Hepatocyte (in vitro differentiated cells): ENCODE measurements at places on chromosomes 4 and X.

DNA sequence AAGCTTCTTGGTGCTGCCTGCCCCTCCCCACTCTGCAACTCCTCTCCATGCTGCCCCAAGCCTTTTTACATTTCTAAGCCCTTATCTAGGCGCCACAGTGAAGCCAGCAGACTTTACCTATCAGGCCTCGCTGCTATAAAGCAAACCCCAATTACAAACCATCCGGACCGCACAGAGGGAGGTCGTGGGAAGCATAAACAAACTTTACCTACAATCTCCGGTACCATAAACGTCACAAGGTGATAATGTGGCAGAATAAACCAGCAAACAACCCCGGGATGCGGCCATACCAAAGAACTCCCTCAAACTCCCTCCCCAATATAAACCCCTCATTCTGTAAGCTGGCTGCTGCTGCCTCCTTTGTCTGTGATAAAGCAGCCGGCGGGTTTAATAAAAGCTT lies 54.0 kb upstream of the ZCCHC13 start:
- DNase-seq, result peak; percentile 15

- no peak for DNase-seq
Observed at GRCh38 chrX:68175562-68175961, 257.7 kb downstream of the OPHN1 start.

DNA sequence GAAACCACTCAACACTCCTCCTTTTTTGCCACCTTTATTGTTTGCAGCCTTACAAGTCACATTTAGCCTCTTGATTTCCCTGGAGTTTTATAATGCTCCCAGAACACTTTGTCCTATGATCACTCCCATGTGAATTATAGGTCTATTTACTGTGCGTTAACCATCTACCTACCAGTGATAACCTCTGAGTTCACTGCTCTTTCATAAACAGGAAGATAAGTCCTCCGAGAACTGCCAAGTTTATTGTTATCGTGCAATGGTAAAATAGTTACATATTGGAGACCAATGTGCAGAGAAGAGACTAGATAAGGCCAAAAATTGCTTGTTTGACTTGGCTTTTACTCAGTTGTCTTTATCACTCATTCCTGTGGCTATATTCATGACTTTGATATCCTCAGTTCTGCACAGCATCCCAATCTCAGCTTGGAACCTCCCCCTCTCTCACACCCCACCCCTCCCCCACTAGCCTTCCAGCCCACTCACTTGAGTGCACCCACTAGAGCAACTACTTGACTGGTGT lies 12.9 kb upstream of the NUDT9 start:
- peak; percentile 51 for DNase-seq

GRCh38 chr4:185343726-185344581 lies 51.8 kb downstream of the LRP2BP start:
- DNase-seq, result peak; percentile 10

DNA sequence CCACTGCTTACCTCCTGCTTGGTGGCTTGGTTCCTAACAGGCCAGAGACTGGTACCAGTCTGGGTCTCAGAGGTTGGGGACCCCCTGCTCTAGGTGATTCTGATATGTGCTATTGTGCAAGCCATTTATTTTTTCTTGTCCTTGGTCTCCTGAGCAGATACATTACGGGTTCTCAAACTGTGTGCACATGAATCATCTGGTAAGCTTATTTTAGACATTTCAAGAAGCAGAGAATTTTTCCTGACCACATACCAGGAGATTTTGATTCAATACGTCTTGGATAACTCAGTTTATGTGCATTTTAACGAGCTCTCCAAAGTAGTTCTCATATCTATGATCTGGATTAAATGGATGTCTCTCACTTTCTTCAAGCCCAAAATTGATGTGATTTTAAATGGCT lies 77.2 kb downstream of the FHIP1A start:
- no peak for DNase-seq

GRCh38 chr4:110627977-110628662 lies 5.2 kb upstream of the PITX2 start:
- DNase-seq, result no peak

- DNase-seq, result no peak
Observed at GRCh38 chr4:139282065-139282720, 2.2 kb upstream of the MGARP start.

GRCh38 chr4:118033148-118034052 lies 886 bp upstream of the NDST3 start:
- DNase-seq, result peak; percentile 67

DNA sequence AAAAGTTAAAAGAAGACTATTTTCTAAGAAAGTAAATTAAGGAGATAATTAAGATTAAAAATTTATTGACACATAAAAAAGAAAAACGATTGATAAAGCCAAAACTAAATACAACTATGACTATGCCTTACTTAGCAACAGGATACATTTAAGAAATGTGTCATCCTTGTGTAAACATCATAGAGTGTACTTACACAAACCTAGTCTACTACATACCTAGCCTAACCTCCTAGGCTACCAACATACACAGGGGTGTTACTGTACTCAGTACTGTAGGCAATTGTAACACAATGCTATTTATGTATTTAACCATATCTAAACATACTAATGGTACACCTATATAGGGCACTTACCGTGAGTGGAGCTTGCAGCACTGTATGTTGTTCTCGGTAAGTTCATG lies 108.3 kb downstream of the ANXA10 start:
- no peak for DNase-seq
